Activated CD8-positive, alpha-beta T cell treated with anti-CD3 and anti-CD28 coated beads, Interleukin-2, amount 10 ng/mL, durations not matched to agents 7 days and 5 days (primary cell): ENCODE measurements at places on chromosomes 7 and 10. TPM values are rescaled to one million over a fixed set of nuclear protein-coding genes. Genes with fewer than 3 reads are reported as not detected.

MYO3A gene
- total RNA-seq = not detected

LIPM gene
- total RNA-seq = not detected

FERD3L gene
- total RNA-seq = not detected

ASB15 gene
- total RNA-seq = not detected

CALML3 gene
- not detected for total RNA-seq

ZNF511 gene
- total RNA-seq = 61.4 TPM

TMEM26 gene
- total RNA-seq = not detected

HERPUD2 gene
- total RNA-seq = 30.4 TPM

PRR15 gene
- total RNA-seq = not detected

GRCh38 chr7:99123571-99124033 is 20.3 kb downstream of the SMURF1 start:
- DNase-seq = no peak

GRCh38 chr7:111975346-111975745 is 230.9 kb downstream of the DOCK4 start:
- no peak for DNase-seq

- DNase-seq = no peak
These were observed 29.3 kb upstream of the OSBPL3 start for GRCh38 chr7:25009257-25009656.

DNA sequence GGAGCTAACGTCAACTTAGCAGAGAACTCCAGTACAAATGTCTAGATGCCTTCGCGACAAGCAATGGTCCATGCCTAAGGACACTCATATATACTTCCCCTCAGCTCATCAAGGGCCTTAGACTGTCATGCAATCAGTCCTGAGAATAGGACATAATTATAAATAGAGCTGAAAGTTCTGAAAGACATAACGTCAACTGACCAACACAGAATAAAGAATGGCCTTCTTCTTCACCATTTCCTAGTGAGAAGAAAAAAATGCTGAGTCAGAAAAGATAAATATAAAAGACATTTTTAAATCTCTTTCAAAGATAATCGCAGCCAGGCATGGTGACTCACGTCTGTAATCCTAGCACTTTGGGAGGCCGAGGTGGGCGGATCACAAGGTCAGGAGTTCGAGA is 83.2 kb downstream of the ARMH3 start:
- no peak for DNase-seq

DNA sequence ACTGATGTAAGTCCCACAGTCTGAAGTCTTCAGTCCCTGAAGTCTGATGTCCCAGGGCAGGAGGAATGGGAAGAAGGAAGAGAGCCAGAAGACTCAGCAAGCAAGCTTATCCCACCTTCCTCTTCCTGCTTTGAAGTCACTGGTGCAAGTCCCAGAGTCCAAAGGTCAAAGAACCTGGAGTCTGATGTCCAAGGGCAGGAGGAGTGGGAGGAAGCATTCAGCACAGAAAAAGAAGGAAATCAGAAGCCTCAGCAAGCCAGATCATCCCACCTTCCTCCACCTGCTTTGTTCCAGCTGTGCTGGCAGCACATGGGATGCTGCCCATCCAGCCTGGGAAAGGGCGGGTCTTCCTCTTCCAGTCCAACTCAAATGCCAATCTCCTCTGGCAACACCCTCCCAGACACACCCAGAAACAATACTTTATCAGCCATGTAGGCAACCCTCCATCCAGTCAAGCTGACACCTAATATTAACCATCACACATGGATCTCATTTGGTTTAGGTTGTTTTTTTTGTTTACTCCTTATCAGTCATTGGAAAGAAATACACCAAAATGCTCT is 50.9 kb downstream of the ADAM12 start:
- no peak for DNase-seq

- no peak for DNase-seq
These were observed 54.5 kb downstream of the TSPAN15 start for GRCh38 chr10:69505636-69506318.

DNA sequence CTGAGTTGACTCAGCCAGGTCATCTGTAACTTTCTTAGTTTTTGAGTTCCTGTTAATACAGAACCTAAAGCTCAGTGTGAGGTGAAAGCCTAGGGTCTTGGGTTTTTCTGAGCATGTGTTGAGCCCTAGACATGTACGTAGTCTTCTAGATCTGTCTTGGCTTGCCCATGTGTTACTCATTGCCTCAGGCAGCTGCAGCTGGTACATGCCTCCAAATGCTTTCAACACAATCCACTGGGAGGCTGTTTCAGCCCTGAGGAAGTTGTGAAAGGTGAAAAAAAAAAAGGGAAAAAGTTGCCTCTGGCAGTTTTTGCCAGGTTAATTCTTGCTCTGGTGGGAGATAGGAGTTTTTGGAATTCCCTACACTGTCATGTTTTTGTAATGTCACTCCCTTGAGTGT is 134.6 kb downstream of the RNF216 start:
- no peak for DNase-seq

- DNase-seq = no peak
These were observed 96.2 kb downstream of the CDH23 start for GRCh38 chr10:71492872-71493271.

GRCh38 chr10:103793429-103793828 is 61.9 kb downstream of the SH3PXD2A start:
- no peak for DNase-seq

DNA sequence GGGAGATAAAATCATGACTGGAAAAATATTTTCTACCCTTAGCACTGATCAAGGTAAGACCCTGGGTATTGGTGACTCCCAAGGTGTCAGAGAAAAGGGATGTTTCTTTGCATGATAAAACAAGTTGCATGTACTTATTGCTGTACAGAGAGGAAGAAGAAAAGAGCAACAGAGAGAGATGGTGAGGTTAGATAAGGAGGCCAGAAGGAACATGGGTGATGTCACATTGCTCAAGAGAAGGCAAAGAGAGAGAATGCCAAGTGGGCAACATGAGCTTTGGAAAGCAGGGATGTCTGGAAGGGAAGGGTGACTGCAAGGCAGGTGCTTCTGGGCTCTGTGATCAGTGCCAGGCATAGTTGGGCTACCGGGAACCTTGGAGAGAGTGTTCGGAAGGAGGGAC is 65.1 kb upstream of the ADARB2 start:
- no peak for DNase-seq

GRCh38 chr7:38630720-38631673 is at the start of gene AMPH:
AMPH (minus strand) TSS chr7:38631373; CDS start chr7:38631351, 22 bp downstream.
- no peak for DNase-seq

GRCh38 chr10:13733071-13733470 is 146.3 kb downstream of the PRPF18 start:
- DNase-seq = no peak

DNA sequence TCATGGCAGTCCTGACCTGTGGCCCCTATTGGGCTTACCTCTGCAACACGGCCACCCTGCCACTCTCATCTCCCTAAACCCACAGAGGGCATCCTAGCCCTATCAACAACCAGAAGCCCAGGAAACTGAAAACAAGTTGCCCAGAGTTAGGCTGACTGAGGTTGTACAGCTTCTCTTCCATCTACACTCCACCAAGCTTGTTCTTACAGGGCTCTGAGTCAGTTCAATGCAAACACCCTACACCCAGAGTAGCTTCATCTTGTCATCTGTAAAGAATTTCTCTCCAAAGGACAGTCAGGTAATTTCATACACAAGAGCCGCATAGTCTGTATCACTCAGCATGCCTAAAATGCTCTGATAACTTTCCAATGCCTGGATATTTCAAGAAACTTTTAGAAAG is 175.4 kb downstream of the ARID5B start:
- no peak for DNase-seq

GRCh38 chr10:57249615-57250281 is 888.7 kb upstream of the ZWINT start:
- no peak for DNase-seq

DNA sequence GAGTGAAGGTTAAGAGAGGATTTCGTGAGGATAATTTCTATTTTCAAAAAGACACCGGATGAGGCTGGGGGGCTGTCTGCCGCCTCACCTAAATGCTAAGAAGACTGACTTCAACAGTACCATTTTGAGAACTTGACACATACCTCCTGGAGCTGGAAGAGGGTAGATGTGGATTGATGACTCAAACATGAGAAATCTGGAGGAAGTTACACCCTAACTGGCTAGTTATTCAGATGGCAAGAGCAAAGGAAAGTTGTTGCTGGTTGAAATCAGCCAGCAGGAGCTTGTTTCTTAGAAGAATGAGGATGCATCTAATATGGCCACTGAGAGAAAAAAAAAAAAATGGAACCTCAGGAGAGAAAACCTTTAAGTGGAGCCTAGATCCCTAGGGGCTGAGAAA is 76.2 kb upstream of the KIAA1217 start:
- no peak for DNase-seq

GRCh38 chr10:54441275-54441674 is 359.8 kb downstream of the PCDH15 start:
- no peak for DNase-seq

DNA sequence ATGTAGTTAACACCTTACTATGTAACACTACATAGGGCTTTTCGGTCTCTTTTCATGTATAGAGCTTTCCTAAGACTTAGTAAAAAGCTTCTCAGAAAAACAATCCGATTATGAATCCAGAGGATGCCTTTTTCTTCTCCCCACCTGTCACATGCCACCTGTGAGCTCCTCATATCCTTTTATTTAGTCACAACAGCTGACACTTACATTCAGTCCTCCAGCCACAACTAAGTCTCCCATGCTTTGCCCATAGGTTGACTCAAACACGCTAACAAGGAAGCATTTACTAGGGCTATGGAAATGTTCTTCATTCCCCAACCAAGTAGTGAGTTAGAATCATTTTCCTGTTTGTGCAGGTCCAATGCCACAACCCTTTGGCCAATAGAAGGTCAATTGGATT is 7.9 kb downstream of the ENO4 start:
- DNase-seq = no peak

- no peak for DNase-seq
These were observed 1226.7 kb upstream of the LRRN3 start for GRCh38 chr7:109864230-109864629.

DNA sequence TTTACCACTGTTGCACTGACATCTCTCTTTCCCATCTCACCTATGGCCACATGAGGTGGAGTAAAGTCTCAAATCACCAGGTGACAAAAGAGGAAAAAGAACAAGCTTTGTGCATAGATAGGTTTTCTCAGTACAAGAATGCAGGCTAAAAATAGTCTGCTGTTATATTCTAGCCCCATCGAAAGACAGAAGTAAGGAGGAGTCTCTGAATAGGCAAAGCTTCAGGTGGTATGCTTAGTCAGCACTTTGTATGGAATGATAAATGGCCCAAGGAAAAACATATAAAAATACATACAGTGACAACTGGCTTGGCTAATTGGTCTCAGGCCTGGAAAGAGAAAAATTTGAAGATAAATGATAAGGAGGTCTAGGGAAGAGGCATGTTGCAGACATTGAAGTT is 39.6 kb upstream of the KCND2 start:
- no peak for DNase-seq

DNA sequence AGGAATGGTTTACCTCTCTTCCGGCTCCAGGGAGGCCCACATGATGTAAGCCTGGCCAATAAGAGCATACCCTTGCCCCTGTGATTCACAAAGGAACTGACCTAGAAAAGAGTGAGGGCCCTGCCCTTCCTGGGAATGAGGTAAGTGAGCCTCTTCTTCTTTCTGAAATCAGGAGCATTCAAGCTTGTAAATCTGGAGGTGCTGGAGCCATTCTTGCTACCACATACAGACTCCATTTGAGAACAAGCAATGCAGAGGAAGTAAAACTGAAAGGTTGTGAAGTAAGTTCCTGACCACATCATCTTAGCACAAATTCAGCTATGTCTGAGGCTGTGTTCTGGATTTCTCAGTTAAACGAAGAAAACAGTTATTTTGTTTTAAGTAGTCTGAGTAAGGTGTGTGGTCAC is 132.2 kb downstream of the CD36 start:
- DNase-seq = no peak

- no peak for DNase-seq
These were observed 17.0 kb downstream of the CDK14 start for GRCh38 chr7:90613088-90613498.
